ENCODE measurements at places on chromosomes 4 and X.

DNA sequence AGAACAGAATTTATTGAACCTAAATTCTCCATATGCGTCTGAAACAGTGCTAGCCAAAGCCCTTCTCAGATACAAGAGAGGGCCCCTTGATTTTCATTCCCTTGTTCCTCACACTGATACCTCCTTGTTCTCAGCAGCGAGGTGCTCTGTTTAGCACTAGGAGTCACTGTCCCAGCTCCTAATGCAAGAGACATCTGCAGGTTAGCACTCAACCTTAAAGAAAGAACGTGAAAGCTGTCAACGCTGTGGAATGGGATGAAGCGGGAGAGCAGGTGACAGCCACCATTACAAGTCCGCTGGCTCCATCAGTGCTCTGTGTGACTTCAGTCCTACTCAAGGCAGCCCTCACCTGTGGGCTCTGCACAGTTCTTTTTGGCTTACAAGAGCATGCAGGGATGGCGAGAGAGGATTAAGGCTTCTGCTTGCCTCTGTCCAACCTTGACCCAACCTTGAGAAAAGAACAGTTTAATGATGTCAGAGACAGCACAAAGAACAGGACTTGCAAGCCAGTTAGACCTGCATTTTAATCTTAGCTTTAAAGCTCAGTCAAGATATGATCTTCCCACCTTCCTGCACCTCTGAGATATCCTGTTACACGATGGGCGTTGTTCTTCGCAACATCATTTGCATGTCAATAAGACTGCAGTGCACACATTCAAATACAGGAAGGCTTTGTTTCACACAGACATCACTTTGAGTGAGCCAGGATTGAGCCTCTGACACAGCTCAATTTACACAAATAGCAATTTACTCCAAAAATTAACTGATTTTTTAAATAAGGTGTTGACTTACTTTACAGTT, 95.1 kb downstream of the ARSF start:
- no peak for DNase-seq

GRCh38 chr4:102493794-102494193, 7.4 kb upstream of the NFKB1 start:
- DNase-seq = peak; percentile 88

DNA sequence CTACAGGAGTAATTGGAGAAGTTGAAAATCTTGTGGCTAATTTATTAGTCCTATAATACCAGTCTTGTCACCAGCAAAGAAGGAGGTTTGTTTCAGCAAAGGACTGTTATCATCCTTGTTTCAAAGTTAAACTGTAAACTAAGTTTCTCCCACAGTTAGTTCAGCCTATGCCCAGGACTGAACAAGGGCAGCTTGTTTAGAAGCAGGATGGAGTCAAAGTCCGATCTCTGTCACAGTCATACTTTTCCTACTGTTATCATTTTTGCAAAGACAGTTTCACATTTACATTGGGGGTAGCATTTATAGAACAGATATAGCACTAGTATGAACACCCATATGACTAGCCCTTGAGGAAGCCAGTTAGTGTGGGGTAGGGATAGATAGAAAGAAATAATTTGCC, 46.4 kb downstream of the AKAP4 start:
- DNase-seq = no peak

GRCh38 chr4:175106301-175106700, 188.1 kb downstream of the ADAM29 start:
- no peak for DNase-seq

DNA sequence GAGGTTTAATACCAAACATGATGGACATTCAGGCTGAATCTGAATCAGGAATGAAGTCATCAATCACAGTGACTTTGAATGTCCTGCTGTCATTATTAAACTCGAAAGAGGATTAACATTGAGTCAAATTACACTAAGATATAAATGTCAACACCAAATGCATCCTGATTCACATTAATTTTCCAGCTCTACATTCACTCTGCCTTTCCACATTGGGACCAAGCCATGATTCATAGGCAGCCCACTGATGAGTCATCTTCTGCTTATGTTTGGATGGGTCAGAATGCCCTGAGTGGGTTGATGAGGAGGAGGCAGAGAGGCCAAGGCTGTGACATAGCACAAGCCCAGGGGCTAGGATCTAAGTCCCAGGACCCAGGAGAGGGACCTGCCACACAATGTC, 247.6 kb upstream of the RPS6KA3 start:
- no peak for DNase-seq

DNA sequence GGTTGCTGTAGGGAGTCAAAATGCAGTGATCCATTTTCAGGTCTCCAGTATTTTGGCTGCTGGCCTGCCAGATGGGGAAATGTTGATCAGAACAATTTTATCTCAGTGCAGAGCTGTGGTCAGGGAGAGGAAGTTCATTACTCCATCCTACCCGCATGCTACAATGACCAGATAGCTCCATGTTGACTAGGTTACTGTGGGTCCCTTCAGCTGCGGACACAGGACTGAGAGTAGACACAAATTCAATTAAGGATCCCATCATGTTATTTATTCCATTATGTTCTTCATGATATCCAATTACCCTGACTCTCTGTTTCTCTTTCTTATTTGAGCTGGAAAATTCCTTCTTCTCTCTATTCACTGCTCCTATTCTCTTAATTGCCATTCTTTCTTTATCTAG, 16.3 kb downstream of the SYNPO2 start:
- no peak for DNase-seq

DNA sequence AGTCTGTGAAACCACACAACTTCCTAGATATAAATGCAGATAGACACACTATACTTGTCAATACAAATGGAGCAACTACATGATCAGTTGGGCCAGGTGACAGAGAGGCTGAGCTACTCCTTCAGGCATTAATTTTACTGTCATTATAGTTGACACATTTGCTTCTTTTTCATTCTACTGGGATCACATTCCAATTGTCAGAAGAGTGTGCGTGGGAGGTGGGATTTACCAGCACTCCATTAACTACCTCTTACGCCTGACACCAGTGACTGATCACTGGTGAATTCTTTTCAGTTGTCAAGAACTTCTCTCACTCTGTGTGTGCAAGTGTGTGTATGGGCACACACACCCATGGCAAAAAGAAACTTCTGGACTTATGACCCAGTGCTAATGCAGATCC, 94.2 kb upstream of the DIAPH2 start:
- DNase-seq = no peak

- DNase-seq = no peak
These were observed at the start of gene NAP1L5 for GRCh38 chr4:88697588-88698329. NAP1L5 (minus strand) TSS chr4:88697829; CDS start chr4:88697754, 75 bp downstream.

DNA sequence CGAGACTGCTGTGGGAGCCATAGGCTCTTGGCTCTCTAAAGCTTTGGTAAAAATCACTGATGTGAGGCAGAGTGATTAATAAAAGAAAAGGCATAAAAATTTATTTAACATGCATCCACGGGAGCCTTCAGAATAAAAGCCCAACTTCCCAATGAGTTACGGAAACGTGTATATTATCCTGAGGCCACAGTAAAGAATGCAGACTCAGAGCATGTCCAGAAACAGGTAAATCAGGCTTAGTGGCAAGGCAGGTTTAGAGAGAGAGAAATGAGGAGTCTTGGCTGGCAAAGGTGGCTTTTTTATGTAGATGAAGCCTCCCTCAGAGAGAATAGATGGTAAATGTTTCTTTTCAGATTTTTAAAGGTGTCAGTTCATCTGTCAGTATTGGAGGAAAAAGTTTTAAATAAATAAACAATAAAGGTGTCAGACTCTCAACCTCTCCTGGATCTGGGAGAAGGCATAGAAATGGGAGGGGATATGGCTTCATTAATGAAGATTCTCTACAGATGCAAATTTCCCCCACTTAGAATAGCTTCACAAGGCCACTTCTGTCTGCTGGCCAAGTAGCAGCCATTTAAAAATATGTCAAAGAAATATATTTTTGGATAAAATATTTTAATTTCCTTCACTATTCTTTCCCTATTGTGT, 24.0 kb downstream of the C4orf51 start:
- DNase-seq = no peak

- DNase-seq = peak; percentile 18
These were observed at the start of gene TRPC3 for GRCh38 chr4:121951521-121952110. TRPC3 (minus strand) TSS chr4:121952060; CDS start chr4:121951680, 380 bp downstream.

- peak; percentile 13 for DNase-seq
These were observed 29.3 kb upstream of the GPR101 start for GRCh38 chrX:137062915-137063617.

DNA sequence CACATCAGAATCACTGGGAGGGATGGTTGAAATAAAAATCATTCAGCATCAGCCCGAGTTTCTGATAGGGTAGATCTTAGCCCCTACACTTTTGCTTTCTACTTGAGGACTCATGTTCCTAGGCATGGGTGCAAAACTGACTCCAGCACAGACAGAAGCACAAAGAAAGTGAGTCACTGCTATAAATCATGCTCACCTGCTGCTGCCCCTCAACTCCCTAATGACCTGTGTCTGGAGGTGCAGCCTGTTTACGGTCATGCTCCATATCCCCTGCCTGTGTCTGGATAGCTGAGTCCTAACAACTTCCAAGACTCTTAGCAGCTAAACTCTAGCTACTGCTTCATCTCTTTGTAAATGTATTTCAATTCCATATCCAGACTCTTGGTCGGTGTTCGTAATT, 57.8 kb downstream of the ADGRA3 start:
- peak; percentile 10 for DNase-seq

GRCh38 chr4:108519911-108520601, 100.3 kb upstream of the RPL34 start:
- no peak for DNase-seq

GRCh38 chr4:158801066-158801465, 32.2 kb downstream of the FNIP2 start:
- DNase-seq = no peak

DNA sequence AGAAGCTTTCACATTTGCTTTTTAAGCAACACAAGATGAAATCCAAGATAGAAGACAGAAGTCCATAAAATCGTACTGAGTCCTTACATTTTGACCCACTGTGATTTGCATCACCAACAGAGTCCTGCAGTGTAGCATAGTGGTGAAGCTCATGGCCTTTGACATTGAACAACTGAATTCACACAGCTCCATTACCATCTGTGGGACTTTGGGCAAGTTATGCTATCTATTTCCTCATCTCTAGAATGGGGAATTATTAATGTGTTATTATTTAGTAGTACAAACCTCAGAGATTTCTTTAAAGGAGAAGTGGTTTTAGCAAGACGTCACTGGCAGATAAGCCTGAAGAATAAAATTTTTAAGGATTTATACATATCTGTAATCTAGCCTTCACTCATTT, 10.7 kb downstream of the GPRIN3 start:
- no peak for DNase-seq

GRCh38 chrX:40013266-40014195, 84.2 kb downstream of the BCOR start:
- peak; percentile 56 for DNase-seq

- no peak for DNase-seq
These were observed 10.9 kb upstream of the DCTD start for GRCh38 chr4:182928061-182928460.

All from NCI-H1105 treated with DMSO at 0.1 percent for 48 hours (cell line).